Smooth muscle cell of the coronary artery (primary cell): ENCODE measurements at places on chromosomes 5 and 9. TPM values are rescaled to one million over a fixed set of nuclear protein-coding genes. Genes with fewer than 3 reads are reported as not detected.

TMEM232 gene
- total RNA-seq, result 1.4 and 4.6 TPM in 2 replicates

LMBRD2 gene
- 10.1 and 11.8 TPM in 2 replicates for total RNA-seq

HAVCR1 gene
- not detected in 2 replicates for total RNA-seq

SMIM33 gene
- not detected in 2 replicates for total RNA-seq

FAM78A gene
- 0.30 and 0.59 TPM in 2 replicates for total RNA-seq

PSMD5 gene
- 7.7 and 18.1 TPM in 2 replicates for total RNA-seq

CLIC3 gene
- total RNA-seq, result 1.3 and 4.6 TPM in 2 replicates

DNAJB5 gene
- total RNA-seq, result 6.3 and 18.3 TPM in 2 replicates

LTC4S gene
- total RNA-seq, result 1.3 and 1.8 TPM in 2 replicates

FSTL4 gene
- total RNA-seq, result not detected in 2 replicates

TYRP1 gene
- 0.38 TPM in 1 of 2 replicates, not detected in the other for total RNA-seq

HACD4 gene
- total RNA-seq, result 1.4 and 2.6 TPM in 2 replicates

CCL27 gene
- 0.47 TPM in 1 of 2 replicates, not detected in the other for total RNA-seq

MEIKIN gene
- not detected in 2 replicates for total RNA-seq

PDZD2 gene
- 0.23 TPM in 1 of 2 replicates, not detected in the other for total RNA-seq
